ENCODE measurements at places on chromosomes 7 and 10. TPM values are rescaled to one million over a fixed set of nuclear protein-coding genes. Genes with fewer than 3 reads are reported as not detected.
A peak's percentile ranks its signal among the peaks of the same experiment; 100 is the strongest.

The SNCG gene
- total RNA-seq = 1.6 TPM

- peak; percentile 66 for DNase-seq
These were observed 206.5 kb downstream of the USP6NL start for GRCh38 chr10:11404901-11405300.

DNA sequence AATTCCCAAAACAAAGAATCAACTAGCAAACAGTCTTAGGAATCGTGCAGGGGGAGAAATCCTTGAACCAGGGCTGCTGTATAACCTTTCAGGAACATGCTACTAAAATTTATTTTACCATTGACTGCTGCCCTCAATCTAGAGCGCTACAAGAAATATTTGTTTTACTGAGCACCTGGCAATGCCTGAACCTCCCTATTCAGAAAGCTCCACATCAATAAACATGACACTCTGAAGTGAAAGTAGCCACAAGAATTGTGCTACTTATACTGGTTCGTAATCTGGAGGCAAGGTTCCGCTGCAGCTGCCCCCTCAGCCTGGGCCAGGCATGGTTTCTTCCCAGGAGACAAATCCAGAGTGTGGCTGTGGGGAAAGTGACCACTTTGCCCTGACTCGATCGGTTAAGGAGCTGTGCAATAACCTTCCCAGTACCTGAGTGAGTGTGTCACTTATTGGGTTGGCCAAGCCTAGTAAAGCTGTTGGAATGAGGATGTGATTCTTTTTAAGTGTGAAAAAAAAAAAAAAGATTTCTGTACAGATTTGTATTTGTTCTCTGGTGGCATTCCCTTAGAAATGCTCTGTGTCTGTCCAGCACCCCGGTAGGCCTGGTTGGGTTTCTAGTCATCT lies 7.7 kb downstream of the VWA2 start:
- no peak for DNase-seq

DNA sequence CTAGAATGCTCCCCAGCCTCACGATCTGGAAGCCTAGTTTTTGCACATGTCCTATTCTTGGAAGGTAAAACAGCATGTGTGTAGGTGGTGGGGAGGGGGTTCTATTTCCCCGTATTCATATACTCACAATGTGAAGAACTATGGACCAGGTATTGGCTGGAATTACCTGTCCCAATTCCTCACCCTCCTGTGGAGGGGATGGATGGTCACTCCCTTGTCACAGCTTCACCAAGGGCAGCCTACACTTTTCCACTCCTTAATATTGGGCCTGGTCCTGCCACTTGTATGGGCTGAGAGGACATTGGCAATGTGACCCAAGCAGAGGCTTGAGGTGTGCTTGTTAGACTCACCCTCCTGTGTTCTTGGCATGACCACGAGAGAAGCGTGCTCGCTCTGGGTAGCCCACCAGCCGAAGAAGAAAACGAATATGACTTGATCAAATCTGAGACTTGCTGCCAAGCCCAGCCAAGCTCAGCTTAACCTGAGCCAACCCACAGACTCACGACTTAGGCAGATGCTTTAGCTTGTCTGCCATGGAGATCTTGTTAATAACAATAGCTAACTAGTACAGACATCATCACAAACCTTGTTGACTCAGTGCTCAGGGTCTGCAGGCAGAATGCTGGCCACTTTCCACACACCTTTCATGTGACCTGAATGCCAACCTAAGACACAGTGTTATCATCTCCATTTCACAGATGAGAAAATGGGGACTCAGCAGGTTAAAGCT lies 17.2 kb downstream of the ZNF488 start:
- no peak for DNase-seq

DNA sequence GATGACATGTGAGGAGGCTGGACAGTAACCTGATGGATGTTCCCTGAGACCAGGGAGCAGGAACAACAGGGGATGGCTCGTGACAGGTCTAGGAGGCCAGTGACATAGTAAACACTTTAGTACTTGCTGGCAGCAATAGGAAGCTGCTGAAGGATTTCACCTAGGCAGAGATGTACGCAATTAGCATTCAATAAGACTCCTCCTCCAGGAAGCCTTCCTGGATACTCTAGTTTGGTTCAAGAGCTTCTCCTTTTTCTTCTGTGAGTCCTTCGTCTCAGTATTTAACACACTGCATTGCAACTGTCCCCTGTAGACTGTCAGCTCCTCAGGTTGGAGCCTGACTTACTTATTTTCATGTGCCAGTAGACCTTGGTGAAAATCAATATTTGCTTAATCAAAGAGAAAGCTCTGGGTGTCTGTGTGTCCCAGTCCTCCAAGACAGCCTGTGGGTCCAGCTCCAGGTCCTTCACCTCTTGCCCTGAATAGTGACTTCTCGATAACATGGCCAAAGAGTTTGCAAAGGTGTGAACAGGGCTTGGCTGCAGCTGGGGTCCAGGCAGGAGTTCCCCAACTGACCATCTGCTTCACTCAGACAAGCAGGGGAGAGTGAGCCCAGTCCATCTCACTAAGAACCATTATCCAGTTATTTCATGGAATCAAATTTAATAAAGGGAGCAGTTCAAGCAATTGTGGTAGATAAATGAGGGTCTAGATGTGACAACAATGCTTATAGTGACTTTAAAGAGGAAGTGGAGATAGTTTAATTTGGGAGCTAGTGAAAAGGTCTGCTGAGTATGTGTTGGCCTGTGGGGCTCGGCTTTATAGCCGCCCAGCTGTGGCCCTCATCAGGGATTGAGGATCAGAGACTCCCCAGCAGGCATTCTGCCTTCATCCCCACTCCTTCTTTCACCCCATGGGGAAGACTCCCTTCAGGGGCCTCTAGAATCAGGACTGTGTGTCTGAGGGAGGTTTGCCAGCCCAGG lies 9.4 kb downstream of the TMEM273 start:
- no peak for DNase-seq

DNA sequence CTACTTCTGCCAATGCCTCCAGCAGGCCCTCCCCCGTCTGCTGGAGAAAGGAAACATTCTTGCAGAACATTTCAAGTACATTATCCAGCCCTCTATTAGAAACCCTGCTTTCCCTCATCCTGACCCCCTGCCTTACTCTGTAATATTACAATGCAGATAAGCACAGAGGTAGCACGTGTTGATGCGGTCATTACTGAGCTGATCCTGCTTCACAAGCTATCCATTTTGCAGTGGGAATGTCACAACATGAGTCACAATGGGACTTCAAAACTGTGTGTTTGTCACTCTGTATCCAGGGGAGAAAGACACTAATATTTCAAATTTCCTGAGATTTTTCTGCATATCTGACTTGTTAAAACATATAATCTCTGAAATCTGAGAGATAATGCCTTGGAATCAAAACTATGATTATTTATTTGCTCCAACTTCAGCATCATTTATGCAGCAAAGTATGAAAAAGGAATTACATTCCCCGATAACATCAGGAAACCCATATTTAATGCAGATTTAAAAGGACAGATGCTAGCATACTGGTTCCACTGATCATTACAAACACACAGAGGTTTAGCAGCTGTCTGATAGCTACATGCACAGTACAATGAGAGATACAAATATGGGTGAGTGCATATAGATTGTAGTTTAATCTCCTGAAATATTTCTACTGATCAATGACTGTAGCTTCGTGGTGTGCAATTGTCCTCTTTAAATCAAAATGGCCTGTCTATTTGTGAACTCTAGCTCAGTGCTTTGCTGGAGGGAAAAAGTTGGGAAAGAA lies 239.7 kb downstream of the SORCS3 start:
- no peak for DNase-seq

The SHH gene
- total RNA-seq = 1.3 TPM

- DNase-seq = no peak
These were observed 230.1 kb upstream of the CELF2 start for GRCh38 chr10:10787586-10787985.

GRCh38 chr7:156725936-156726335 lies 85.4 kb downstream of the RNF32 start:
- DNase-seq = no peak

DNA sequence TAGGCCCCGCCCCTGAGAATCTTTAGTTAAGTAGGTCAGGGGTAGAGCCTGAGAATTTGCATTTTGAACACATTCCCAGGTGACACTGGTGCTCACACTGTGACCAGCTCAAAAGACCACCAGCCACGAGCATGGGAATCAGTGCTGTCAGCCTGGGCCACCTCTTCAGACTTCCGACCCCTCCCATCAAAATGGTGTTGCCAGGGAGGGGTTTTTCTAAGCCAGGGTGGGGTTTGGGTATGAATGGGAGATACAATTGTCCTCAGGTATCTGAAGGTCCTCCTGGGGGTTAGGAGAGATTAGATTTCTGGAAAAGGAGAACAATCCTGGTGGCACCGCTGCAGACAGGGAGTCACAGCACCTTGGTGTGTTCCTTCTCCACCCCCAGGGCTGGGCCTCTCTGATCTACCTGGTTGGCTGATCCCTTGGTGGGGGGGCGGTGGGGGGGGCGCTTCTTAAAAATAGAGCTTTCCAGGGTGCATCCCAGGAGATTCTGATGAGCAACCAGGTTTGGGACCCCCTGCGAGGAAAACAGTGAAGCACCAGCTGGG lies 111.5 kb upstream of the ANLN start:
- DNase-seq = no peak

DNA sequence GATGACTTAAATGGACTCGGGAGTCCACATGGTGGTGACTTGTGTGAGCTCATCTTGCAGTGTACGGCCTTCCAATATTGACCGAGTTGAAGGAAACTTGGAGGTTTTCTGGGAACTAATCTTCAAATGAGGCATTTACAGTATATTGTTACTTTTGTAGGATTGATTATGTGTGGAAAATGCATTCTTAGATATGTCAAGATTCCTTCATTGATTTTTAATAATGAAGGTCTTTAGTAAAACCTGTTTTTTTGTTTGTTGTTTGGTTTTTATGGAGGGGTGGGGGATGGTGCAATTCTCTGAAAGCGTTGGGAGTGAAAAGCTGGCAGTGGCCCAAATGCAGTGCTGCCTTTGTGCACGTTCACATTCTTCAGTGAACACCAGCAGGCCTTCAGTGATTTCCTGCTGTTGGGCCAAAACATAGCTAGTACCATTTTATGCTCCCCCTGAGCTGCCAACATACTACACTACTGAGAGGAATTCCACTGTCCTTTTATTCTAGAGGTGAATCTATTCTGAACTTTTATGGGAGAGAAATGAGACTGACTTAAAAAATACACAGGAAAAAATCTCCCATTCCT lies 50.4 kb downstream of the CCNY start:
- DNase-seq = peak; percentile 49

GRCh38 chr10:78177491-78178185 lies 144.0 kb downstream of the RPS24 start:
- no peak for DNase-seq

The DLX5 gene
- 0.62 TPM for total RNA-seq

DNA sequence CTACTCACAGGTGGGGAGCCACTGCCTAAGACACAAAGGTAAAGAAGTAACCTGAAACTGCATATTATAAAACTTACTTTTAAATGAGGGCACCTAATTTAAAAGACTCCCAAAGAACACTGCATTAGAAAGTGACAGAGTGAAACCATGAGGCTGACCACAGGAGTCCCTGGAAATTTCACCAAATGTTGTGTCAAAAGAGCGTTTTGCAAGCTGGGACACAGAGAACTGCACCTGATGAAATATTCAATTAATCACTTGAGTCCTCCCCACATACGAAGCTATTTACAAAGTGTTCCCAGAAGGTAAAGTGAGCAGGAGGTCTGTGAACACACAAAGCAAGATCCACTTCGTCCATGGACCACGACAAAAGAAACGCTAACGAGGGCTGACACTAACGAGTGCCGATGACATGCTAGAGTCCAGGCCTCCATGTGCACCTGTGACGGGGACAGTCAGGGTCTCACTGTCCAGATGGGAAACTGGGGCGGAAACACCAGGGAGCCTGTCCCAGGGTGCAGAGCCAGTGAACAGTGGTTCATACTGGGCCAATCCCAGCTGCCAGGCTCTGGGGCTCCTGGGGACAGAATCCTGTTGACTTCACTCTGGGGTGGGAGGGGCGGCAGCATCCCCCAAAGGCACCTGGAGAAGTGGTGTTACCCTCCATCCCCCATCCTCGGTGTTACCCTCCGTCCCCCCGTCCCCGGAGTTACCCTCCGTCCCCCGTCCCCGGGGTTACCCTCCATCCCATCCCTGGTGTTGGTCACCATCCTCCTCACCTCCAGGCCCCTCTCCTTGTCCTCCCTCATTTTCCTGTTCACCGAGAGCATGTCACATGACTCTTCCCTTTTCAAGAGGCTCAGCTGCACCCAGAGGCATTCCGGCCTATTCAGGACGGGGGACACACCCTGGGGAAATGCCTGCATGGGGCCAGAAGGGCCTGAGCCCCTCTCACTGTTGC lies 63.4 kb downstream of the DIP2C start:
- no peak for DNase-seq

GRCh38 chr7:104153287-104153686 lies 54.5 kb downstream of the ORC5 start:
- no peak for DNase-seq

GRCh38 chr10:113563306-113564088 lies 10.6 kb downstream of the HABP2 start:
- DNase-seq = peak; percentile 91

The SPRN gene
- total RNA-seq = 0.82 TPM

The LRGUK gene
- total RNA-seq = 1.6 TPM

The C10orf53 gene
- total RNA-seq = not detected

- no peak for DNase-seq
These were observed 1.6 kb downstream of the CCDC71L start for GRCh38 chr7:106659166-106659962.

GRCh38 chr7:123879628-123880027 lies 34.7 kb downstream of the HYAL4 start:
- no peak for DNase-seq

All from tongue (tissue), 3 donors.